Heart right ventricle (tissue), 16 donors: ENCODE measurements at places on chromosomes 13 and 19.
A peak's percentile ranks its signal among the peaks of the same experiment; 100 is the strongest.

- peak; percentile 66 for DNase-seq
Measured at GRCh38 chr13:20160306-20161274, at the start of gene GJA3. TSS of gene GJA3 (minus strand) at chr13:20161052. CDS start at chr13:20143288, 17,764 bp downstream.

GRCh38 chr13:20679879-20680278, 23.6 kb upstream of the IL17D start:
- DNase-seq = no peak

DNA sequence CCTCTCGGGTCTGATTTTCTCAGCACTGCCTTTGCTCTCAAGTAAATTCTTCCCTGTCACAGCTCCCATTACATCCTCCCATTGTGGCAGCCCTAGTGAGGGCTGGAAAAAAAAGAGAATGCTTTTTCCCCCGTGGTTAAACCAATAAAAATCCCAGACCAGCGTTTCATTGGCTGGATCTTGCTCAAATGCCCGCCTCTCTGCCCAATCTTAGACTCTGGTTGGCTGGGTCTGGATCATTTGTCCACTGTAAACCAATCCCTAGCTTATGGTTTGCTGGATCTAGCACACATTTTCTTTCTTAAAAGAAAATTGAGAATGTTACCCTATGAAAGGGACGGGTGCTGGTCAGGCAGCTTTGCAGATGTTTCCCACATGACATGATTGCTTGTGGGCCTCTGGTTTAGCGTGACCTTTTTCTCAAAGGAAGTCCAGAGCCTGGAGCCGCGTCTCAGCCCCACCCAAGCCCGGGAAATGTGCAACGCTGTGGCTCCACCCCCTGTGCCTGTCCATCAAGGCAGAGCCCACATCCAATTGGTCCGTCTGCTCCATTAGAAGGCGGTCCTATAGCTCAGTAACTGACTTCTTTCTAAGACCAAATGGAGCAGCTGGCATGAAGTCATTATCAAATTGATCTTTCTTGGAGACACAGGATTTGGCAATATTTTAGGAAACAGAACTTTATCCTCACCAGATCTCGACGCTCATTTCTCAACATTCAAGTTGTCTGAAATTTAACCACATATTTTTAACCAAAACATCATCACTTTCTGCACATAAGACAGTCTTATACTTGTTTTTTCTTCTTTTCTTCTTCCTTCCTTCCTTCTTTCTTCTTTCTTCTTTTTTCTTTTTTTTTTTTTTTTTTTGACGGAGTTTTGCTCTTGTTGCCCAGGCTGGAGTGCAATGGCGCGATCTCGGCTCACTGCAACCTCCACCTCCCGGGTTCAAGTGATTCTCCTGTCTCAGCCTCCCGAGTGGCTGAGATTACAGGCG, 2.6 kb upstream of the MCEMP1 start:
- DNase-seq = peak; percentile 64

DNA sequence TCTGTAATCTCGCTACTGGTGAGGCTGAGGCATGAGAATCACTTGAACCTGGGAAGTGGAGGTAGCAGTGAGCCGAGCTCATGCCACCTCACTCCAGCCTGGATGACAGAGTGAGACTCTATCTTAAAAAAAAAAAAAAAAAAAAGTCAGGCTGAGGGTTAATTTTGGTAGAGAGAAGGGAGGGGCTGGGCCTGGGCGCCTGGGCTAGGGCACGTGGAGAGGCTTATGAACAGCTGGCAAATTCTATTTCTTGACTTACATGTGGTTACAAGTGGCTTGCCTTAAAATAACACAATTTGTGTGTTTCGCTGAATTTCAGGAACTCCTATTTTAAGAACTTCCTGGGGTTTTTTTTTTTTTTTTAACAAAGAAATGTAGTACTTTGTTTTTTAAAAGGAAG, 47.6 kb upstream of the MAP3K10 start:
- peak; percentile 20 for DNase-seq

- DNase-seq = no peak
Measured at GRCh38 chr19:29622166-29623070, 16.3 kb downstream of the POP4 start.

DNA sequence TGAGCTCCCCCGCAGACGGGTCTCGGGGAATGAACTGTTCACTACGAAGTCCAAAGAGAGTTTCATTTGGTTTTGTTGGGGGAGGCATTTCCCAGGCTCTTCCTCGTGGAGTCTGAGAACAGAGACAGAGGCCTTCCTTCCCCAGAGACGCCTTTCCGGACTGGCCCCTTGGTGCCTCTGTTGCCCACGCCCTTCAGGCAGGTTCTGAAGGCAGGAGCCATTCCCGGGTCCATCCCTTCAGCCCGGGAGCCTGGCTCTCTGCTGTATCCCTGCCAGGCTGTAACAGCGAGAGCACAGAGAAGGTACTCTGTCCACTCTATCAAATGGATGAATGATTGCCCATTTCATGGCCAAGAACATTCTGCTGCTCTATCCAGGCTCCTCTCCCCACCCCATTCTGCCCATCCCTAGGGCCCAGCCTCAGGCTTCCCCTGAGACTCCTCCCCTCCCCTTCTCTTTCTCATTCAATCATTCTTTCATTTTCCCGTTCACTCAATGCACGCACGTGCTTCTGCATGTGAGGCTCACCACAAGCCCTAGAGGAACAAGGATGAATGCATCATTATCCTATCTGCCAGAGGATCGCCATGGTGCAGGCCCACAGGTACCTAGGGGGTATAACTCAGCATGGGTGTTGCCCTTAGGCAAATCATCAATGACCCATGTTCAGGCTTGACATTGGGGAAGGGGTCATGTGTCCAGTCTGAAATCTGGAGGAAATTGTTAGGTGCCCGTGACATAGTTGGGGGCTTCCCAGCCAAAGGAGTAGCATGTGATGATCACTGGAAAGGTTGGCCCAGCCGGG, 298.6 kb downstream of the ZNF536 start:
- DNase-seq = no peak

- no peak for DNase-seq
Measured at GRCh38 chr13:75779393-75779792, 143.3 kb downstream of the LMO7 start.

- peak; percentile 71 for DNase-seq
Measured at GRCh38 chr19:2575734-2576481, 100.0 kb downstream of the GADD45B start.

DNA sequence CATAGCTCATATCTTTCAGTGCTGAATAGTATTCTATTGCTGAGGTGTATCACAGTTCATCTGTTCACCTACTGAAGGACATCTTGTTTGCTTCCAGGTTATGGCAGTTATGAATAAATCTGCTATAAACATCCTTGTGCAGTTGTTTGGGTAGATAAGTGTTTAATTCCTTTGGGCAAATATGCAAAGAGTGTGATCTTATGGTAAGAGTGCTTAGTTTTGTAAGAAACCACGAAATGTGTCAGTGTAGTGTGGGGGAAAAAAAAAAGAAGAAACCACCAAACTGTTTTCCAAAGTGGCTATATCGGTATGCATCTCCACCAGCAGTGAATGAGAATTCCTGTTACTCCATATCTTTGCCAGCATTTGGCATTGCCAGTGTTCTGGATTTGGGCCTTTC, 93.3 kb downstream of the PIBF1 start:
- DNase-seq = no peak

GRCh38 chr19:10797541-10798256, 38.3 kb downstream of the TMED1 start:
- DNase-seq = no peak

DNA sequence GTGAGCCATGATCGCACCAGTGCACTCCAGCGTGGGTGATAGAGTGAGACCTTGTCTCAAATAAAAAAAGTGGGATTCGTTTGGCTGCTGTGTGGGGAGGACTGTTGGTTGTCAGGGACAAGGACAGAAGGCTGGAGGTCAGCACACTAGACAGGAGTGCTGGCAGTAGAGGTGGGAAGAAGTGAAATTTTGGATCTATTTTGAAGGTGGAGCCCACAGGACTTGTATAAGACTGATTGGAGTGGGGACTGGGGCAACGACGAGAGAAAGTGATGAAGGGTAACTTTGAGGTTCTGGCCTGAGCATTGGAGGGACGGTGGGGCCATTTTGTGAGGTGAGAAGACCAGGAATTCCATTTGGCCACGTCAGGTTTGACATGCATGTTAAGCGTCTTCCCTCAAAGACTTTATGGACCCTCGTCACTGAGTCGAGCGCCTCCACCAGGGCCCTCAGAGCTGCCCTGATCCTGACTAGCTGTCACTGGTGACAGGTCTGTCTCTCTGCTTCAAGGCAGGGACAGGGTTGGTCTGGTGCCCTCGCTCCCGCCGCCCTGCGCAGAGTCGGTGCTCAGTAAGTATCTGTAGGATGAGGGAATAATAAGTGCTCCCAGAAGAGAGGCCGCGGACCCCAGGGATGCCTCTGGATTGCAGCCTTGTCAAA, 673 bp downstream of the CTU1 start:
- no peak for DNase-seq

DNA sequence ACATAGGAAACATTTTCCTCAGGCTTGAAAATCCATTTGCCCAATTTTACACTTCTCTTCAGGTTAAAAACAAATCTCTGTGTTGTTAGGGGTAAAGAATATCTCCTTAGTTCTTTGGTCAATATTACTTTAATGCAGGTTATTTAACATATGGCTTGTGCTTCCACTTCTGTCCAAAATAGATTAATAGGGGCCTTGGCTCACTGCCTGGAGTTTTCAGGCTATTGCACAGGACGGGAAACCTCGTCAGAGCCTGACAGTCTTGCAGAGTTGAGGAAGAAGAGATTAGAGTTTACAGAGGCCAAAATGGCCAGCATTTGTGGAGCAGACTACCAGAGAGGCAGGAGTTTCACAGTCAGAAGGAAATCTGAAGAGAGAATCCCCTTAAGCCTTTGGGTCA, 863.9 kb upstream of the GPC6 start:
- no peak for DNase-seq

GRCh38 chr19:46554161-46554560, 47.0 kb upstream of the CALM3 start:
- DNase-seq = no peak

DNA sequence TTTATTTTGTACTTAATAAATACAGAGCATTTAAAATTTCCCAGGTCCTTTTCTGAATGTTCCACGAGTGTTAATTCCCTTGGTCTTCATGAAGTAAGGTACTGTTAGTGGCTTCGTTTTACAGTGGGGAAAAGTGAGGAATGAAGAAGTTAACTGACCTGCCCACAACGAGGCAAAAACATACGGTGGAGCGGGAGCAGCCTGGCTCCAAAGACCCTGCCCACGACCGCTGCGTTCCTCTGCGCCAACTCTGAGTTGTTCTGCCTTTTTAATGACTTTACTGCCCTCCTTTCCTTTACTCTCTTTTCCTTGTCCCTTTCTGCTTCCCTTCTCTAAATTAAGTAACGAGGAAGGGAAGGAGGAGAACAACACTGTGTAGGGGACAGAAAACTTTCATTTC, 392.9 kb downstream of the PCDH9 start:
- no peak for DNase-seq

DNA sequence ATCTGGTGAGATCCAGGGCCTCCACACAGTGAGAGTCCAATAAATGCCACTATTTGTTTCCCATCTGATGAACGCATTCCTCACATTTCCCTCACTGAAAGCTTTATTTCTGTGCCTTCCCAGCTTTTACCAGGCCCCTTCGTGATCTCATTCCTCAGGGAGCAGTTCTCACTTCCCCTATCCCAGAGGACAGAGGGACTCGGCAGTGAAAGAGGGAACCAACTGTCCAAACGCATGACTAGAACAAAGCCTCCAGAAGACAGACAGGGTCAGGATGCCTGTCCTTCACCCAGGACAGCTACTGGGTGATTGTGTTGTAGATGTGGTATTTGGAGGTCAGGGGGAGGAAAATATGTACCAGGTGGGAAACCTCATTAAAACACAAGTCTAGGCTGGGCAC, 2.0 kb upstream of the ZBTB45 start:
- no peak for DNase-seq

DNA sequence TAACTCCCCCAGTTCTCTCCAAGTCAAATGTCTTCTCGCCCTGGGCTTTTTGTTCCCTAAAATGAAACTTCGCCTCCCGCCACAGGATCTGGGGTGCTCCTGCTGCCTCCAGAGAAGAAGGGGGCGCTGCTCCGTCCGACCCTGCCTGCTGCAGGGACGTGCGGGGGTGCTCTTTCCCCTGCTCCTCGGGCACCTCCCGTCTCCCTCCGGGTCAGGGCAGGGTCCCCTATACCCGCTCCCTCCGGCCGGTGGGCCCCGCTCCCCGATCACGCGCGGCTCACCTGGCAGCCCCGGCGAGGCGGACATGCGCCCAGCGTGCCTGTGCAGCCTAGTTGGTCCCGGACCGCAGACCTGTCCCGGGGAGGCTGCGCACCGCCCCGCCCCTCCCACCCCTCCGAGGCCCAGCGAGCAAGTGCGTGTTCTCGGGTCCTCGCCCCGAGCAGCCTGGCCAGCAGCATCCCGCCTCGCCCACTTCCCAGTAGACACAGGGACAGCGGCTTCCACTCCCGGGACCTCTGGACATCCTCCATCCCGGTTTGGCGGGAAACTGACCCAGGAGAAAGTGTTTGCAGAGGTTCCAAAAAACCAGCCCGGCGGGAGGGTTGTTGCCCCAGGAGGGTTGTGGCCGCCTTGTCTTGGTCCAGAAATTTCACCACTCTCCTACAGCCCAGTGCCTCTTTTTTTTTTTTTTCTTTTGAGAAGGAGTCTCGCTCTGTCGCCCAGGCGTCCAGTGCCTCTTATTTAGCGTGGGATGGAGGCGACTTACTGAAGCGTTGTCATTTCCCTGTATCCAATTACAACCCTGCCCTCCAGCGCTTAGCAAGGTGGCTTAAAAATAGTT, at the start of gene OXGR1:
OXGR1 (minus strand) TSS at position 460 of the 841 bp plus-strand sequence. CDS start 6,717 bp downstream, outside the sequence.
- DNase-seq = no peak

DNA sequence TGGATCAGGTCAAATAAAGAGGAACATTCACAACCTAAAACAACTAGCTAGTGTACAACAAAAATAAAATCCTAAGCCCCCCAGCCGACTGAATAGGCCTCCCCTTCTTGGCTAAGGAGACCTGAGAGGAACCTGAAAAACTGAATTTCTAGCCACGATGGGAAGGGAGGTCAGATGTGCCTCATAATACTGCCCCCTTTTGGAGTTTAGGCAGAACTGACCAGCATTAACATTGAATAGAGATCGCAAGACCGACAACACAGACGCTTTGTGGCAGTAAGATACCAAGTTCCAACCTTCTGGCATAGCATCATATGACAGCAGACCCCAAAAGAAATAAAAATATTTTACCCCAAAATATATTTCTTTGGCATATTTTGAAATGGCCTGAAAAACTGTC, 15.9 kb downstream of the CBY2 start:
- DNase-seq = no peak

- no peak for DNase-seq
Measured at GRCh38 chr13:74306496-74306895, 172.3 kb upstream of the KLF12 start.

GRCh38 chr13:76994281-76994680, 2.4 kb downstream of the CLN5 start:
- DNase-seq = no peak

GRCh38 chr19:5492281-5492634, 37.0 kb downstream of the ZNRF4 start:
- DNase-seq = no peak

DNA sequence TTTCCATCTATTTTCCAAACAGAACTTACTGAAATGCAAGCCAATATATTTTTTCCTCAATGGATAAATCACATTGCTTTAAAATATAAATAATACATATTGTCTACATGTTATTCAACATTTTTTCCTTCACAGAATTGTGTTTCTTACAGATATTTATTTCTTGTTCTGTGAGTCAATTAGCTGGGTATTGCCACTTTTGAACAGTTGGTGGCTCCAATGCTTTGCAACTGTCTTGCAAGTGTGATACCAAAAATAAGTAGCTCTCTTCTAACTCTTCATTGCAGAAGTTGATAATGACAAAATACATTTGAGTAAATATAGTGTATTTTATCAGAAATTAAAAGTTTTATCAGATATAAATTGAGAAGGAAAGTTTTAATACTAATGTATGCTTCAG, 17.1 kb upstream of the GPC5 start:
- no peak for DNase-seq

GRCh38 chr13:112929783-112930055, 39.3 kb upstream of the MCF2L start:
- DNase-seq = no peak
